NCI-H69 (cell line): ENCODE measurements at places on chromosomes 4 and X.

DNA sequence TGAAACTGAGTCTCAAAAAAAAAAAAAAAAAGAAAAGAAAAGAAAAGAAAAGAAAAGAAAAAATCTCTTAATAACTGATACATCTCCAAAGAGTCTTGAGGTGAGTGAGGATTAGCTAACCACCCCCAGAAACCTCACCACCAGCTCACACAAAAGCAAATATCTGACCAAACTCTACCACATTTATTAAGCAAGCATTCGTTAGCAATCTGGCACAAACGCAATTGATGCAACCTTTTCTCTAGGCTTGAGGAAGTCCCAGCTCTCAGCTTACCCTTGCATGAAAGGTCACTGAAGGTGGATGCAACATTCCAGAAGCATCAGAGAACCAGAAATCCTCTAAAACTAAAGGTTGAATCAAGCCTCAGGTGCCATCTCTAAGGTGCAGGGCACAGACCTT is 231.9 kb upstream of the BCOR start:
- no peak for DNase-seq

DNA sequence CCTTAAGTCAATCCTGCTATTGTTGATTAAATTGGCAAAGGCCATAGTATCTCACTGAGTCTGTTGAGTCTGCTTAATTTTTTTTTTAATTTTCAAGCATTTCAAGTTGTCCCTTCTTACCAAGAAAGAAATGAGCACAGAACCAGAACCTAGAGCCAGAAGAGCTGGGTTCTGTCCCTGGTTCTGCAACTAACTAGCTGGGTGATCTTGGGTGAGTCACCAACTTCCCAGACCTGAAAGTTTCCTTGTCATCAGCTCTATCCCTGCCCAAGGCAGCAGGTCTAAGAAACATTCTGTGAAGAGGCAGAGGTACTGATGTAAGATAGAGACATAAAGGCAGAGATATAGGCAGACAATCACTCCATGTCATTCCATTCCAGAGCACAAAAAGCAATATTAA is 17.3 kb downstream of the TEC start:
- no peak for DNase-seq

- DNase-seq = peak; percentile 56
These were observed 10.1 kb upstream of the FGG start for GRCh38 chr4:154622598-154622997.

GRCh38 chr4:172698256-172698655 is 470.4 kb upstream of the GALNT7 start:
- DNase-seq = peak; percentile 49

- no peak for DNase-seq
These were observed 616.1 kb downstream of the BCOR start for GRCh38 chrX:39481621-39482020.

GRCh38 chr4:92303621-92304027 is at the start of gene GRID2:
Gene GRID2, plus strand, starts transcription at chr4:92303966.
- peak; percentile 88 for DNase-seq

DNA sequence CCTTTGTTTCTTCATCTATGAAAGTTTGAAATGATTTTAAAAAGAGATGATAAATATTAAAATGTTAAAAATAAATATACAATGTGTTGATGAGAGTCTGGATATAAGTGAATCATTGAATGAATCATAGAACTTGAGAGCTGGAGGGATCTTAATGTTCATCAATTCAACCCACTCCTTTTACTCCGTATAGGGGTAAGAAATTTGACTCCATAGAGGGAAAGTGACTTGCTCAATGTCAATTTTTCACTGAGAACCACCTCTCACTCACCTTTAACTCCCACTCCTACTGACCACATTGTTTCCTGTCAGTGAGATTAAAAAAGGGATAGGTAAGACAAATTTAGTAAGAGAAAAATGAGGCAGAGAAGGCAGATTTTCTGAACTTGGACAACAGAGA is 557.2 kb upstream of the GRIA3 start:
- DNase-seq = no peak

DNA sequence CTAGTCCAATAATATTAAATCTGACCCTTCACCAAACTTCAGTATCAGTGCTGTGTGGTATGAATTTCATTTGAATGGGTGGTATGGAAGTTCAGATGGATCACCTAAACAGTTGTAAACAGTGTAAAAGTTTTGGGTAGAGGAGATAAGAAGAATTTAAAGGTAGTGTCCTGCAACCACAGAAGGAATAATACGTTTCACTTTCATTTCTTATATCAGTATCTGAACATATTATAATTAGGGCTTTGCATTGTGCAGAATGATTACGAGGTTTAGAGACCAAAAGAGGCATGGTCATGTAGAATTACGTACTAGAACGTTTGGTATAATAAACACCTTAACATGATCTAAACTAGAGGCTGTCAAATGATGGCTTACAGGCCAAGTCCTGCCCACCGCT is 116.1 kb downstream of the PDLIM5 start:
- no peak for DNase-seq

GRCh38 chr4:81921751-81922159 is 450.0 kb upstream of the RASGEF1B start:
- DNase-seq = peak; percentile 86

GRCh38 chr4:108954880-108955279 is 192.0 kb upstream of the ETNPPL start:
- DNase-seq = no peak

DNA sequence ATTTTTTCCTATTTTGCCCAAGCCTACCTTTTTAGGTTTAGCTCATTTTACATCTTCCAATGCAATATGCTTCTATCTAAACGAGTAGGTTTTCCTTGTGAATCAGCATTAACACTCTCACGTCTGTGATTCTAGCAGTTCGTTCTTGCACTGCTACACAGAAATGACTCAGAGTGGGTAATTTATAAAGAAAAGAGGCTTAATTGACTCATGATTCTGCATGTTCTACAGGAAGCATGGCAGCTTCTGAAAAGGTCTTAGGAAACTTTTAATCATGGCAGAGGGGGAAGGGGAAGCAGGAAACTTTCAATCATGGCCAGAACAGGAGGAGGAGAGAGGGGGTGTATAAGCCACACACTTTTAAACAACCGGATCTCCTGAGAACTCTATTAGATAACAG is 44.9 kb downstream of the SPANXN1 start:
- DNase-seq = no peak

GRCh38 chr4:183374950-183375555 is 52.8 kb upstream of the CLDN24 start:
- DNase-seq = no peak

GRCh38 chr4:165532976-165533375 is 154.2 kb downstream of the CPE start:
- DNase-seq = peak; percentile 59

DNA sequence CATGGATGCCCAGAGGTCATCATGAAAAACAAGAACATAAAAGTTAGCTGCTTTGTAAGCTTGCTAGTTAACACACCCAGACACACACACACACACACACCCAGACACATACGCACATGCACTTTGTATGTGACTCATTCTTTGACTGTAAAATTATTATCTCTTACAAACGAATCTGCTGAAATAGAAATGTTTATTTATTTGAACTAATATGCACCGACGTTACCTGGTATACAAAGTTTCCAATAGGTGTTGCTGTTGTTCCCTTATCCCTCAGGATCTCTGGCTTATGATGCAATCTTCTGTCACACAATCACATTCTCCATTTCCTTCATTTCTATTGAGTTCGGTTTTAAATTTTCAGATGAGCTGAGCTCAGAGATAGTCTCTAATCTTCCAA is 209.3 kb downstream of the PTTG2 start:
- no peak for DNase-seq

GRCh38 chr4:140133576-140133975 is 20.4 kb downstream of the MAML3 start:
- DNase-seq = no peak

DNA sequence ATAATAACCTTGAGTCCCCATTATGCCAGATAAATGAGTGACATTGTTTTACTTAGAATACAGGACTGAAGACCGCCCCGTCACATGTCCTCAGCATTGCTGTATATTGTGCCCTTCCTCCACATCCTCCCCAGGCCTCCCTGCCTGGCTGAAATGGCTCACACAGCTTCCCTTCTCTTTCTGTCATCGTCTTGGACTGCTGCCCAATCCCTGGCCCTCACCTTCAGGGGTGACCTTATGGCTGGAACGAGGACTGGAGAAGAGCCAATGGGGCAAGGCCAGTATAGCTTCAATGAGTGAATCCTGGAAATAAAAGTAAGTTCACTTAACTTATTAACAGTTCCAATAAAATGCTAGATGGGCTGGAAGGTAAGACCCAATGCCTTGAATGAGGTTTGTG is 2.7 kb downstream of the KCNE5 start:
- no peak for DNase-seq

- DNase-seq = peak; percentile 41
These were observed 69.7 kb upstream of the NUDT6 start for GRCh38 chr4:122992057-122992456.

DNA sequence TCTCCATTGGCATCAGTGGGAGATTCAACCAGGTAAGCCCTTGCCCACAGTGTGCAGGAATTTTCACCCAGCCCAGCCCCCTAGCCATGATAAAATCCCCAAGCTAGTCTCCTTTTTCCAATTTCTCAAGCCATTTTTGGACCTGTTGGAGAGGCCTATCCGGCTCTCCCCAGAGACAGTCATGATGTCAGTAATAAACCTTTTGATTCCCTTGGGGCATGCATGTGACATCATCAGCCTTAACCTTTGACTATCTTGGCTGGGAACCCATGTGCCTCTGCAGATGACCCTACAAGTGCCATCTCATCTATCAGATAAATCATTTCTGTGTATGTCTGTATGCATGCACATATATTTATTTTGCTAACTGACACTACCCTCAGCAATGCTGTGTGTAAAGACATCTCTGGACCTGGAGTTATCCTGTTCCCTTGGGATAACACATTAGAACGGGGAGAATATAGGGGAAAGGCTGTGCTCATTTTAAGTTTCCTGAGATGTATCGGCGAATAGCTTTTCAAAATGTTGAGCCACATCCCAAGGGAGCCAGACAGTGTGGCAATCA is 51.0 kb downstream of the CYTL1 start:
- no peak for DNase-seq

GRCh38 chrX:1391370-1391706 is 575 bp downstream of the SLC25A6 start:
- DNase-seq = no peak

DNA sequence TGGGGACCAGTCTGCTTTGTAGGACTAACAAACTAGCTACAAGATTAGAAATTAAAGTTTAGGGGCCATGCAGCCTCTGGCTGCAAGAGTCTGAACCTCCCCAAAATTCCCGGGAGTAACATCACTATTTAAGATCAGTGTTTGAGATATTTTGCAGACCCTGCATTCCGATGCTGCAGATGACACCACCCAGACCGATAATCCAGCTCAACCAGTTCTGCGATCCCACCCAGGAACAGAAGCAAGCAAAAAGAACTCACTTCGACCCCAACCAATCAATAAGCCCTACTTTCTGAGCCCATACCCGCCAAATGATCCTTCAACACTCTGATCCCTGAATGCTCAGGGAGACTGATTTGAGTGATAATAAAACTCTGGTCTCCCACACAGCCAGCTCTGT is 877.8 kb downstream of the FAT4 start:
- DNase-seq = no peak

- no peak for DNase-seq
These were observed 71.8 kb upstream of the NR3C2 start for GRCh38 chr4:148514041-148514440.

- peak; percentile 23 for DNase-seq
These were observed 56.2 kb downstream of the MCUB start for GRCh38 chr4:109616243-109616642.

GRCh38 chrX:47235691-47236103 is 2.9 kb downstream of the USP11 start:
- DNase-seq = no peak

- DNase-seq = no peak
These were observed 173.1 kb upstream of the KLF3 start for GRCh38 chr4:38490753-38491446.

DNA sequence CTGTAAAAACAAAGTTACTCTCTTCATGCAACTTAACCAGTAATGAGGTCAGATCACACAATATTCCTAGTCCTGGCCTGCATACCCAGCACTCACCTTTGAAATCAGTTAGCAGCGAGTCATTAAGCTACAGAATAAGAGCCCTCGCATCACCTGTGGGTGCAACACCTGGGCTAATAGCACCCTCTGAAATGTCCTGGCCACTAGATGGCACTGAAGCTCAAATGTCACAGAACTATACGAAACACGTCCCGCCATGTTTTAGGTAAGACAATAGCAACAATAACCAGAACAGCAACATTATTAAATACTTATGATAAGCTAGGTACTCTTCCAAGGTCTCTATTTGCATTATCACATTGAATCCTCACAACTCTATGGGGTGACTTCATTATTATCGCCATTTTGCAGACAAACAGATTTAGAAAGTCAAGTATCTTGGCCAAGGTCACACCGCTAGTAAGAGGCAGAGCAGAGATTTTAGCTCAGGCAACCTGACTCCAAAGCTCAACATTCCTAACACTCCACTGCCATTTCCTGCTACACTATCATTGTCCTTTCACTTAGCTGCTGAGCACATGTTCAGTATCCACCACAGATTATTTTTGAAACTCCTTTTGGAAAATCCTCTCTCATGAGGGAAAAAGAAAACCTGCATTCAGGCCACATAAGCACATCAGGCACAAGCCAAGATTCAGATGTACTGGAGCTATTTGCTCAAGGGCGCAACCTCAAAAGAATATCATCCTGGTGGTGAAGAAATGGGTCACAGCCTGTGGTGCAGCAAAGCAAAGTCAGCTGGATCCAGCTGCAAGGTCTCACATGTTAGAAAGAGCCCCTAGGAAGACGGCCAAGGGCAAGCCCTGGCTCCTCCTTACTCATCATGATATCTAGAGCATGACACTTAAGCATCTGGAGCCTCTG is 59.5 kb upstream of the KDR start:
- DNase-seq = peak; percentile 52

DNA sequence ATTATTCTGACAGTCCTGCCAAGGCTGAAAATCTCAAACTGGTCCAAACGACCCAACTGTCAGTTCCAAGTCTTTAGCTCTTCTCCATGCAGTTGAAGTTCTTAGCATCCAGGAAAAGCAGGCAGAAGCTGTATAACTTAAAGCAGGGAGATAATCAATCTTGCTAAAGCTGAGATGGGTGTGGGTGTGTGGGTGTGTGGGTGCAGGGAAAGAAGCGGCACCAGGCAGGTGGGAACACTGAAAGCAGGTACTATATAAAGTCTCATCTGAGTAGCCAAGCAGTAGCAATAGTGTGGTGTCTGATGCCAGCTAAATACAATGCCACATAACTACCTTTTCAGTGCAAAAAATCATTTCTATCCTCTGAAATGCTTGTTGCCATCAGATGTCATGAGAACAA is 69.7 kb upstream of the EGFL6 start:
- peak; percentile 3 for DNase-seq

DNA sequence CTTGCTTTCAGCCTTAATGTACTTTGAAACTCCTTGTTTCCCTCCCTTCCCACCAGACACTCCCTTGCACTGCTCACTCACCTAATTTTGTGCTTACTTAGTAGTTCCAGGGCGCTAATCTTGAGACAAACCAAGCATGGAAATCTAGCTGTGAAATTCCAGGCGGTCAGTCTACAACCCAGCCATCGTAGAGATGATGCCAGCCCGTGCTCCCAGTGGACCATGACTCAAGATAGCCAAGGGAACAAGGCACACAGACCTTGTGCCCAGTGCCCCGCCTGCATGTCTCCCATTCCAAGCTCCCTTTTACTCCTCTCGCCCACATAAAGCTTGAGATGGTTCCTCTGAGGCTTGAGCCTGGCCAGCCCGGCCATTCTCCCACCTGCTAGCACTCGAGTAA is 11.1 kb downstream of the TREX2 start:
- DNase-seq = no peak

- peak; percentile 10 for DNase-seq
These were observed 13.1 kb downstream of the TMSB4X start for GRCh38 chrX:12987900-12988594.
